Skin of body (tissue), 3 donors: ENCODE measurements at places on chromosomes 1 and 21.

DNA sequence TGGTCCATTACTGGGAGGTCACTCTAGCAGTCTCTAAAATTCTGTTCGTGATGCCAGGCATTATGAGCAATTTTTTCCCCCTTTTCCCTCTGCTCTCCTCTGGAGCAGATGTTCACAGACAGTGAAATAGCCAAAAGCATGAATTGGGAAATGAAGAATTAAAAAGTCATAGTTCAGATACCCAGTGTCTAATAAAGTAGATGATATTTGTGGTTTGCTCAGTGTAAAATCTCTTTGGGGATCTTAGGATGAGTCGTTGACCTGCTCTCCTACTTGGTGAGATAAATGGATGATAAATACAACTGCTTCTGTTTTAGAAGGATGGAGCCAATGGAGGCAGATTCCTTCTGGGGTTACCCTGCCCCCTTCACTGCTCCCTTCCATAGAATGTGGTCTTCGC lies 56.3 kb downstream of the KIAA0040 start:
- DNase-seq: no peak

- DNase-seq: peak; percentile 68
Measured at GRCh38 chr1:54475946-54476516, 69.8 kb upstream of the SSBP3 start.

DNA sequence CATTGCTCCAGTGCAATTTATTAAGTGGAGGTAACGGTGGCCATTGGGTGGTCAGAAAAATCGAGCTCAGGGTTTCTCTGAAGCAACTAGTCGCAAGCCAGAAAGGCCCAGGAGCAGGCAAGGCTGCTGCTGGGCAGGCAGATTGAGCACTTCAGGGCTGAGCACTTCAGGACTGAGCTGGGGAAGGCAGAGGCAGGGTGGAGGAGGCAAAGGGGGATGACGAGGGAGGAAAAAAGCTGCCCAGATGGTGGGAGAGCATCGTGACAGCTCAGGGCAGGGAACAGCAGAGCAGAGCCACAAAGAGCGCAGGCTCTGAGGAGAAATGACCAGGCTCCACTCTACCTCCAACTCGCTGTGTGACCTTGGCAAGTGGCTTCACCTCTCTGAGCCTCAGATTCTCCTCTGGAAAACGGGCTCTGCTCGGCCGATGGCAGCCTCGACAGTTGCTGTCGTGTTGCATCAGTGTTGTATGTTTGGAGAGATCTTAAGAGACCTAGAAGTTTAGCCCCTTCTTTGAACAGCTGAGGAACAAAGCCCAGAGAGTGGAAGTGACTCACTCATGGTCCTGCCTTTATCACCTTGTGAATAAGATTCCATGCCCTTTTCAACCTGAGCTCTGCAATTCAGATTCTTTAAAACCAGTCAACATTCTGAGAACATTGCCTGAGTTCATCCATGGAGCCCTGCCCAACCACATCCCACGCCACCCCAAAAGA lies 141.4 kb downstream of the SYF2 start:
- no peak for DNase-seq

DNA sequence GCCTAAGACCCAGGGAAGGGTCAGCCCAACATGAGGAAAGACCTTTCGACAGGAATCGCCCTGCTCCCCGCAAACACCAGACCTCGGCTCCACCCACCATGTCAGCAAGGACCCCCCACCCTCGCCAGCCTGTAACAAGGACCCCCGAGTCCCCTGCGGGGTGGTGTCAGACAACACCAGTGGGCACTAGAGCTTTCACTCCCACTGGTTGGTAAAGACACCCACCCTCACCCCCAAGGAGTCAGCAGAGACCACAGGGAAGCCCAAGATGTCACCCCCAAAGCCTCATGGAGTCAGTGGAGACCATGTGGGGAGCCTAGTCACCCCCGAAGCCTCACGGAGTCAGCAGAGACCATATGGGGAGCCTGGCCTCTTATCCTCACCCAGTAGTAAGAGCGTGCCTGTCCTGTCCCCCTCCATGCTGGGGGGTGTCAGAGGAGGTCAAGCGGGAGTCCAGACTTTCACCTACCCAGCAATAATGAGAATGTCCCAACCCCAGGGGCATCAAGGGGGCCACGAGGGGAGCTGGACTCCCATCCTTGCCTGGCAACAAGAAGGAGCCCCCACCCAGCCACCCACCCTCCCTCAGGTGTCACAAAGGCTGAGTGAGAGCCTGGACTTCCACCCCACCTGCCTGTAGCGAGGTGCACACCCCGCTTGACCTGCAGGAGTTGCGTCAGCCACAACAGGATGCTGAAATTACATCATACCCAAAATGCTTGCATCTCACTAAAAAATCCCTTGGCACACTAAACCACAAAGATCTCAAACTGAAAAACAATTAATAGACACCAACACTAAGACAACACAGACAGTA lies 24.8 kb downstream of the SLC19A1 start:
- DNase-seq: no peak

DNA sequence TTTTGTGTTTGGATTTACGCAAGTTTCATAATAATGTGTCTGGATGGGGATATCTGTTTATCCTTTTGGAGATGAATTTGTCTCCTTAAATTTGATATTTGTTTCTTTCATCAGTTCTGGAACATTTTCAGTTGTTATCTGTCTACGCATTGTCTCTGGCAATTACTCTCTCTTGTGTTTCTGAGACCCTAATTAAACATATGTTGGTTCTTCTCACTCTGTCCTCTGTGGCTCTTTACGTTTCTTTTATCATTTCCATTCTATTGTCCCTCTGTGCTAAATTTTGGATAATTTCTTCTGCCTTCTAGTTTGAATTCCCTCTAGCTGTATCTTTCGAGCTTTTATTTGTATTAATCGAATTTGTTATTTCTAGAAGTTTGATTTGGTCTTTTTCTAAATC lies 17.5 kb upstream of the PRELP start:
- DNase-seq: no peak

DNA sequence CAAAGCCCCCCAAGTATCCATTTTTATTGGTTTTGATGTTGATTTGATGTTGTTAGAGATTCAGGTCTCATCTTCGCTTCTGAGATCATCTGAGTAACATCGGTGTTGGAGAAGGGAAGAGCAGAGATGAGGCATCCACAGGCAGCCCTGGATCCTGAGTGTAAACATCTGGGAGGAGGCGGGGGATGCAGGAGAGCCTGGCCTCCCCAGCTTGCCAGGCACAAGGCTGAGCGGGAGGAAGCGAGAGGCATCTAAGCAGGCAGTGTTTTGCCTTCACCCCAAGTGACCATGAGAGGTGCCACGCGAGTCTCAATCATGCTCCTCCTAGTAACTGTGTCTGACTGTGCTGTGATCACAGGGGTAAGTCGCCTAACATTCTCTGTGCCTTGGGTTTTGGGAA lies at the start of gene PROK1:
Gene PROK1, plus strand, starts transcription at position 221 of the 400 bp plus-strand sequence. Its CDS starts 68 bp downstream, at position 289.
- no peak for DNase-seq

DNA sequence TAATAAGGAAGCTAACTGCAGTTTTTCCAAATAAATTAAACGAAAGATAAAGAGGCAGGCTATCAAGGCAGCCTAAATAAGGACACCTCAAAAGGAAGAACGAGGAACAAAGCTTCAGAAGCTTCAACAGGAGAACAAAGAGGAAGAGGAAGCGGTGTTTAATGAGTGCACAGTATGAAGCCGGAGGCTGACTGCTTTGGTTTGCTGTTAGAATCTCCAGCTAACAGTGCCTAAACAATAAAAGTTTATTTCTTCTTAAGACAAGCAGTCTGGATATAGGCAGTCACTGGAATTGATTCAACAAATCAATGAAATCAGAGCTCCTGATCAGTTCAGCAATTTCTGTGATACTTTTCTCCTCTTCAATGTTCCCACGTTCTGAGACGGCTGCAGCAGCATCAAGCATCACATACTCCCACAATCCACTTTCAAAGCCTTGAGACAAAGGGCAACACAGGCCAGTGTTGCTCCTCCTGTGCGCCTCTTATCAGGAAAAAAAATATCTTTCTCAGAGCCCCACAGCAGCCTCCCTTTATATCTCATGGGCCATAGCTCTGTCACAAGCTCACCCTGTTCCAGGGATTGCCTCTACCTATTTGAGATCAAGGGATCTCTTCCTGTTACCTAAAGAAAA lies 365.6 kb upstream of the ST6GALNAC5 start:
- no peak for DNase-seq

DNA sequence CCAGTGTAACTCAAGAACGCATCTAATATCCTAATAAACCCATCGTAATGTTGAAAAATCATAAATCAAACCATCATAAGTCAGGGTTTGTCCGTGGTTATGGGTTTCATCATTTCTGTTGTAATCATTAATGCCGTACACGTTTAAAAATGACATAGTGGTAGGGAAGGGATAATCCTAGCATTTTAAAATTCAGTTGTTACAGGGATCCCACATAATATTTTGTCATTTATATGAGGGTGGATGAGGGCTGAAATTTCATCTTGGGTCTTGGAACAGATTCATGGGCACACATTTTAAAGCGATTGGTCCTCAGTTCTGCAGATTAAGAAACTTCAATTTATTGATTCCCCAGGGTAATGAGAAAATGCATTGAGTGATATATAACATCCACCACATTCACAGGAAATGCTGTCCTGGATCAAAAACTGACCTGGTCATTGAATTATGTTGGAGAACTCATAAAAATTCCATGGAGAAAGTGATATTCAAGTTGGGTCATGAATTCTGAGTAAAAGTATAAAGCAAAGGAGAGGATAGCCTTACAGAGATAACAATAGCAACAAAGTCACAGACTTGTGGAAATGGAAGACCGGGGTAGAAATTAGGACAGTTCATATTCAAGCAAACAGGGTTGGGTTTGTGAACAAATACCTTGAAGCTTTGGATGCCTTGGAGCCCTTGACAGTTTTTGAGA lies 1527.3 kb upstream of the TPTE start:
- DNase-seq: no peak
